CD4-positive, alpha-beta T cell treated with Interleukin-15 for 1 hour (primary cell): ENCODE measurements at places on chromosomes 13 and 19.

DNA sequence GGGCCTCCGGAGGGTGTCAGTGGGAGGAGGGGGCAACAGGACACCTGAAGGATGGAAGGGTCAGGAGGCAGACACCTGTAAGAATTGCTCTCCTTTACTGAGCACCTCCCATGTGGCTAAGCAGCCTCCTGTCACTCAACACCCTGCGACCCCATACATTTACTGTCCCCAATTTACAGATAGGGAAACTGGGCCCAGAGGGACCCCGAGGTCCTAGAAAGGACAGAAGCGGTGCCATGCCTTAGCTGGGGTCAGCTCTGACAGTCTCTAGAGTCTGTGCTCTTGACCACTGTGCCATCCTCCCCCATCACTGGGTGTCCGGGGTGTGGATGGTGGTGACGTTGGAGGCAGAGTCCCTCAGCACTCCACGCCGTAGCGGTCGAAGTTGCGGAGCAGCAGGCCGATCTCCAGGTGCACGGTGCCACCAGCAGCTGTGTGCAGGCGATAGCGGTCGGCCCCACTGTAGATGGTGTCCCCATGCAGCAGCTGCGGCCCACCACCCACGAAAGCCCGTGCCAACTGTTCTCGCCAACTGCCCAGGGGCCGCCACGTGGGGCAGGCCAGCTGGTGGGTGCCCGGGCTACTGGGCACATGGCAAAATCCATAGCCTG lies 726 bp upstream of the TGFB1 start:
- DNase-seq: no peak

- no peak for DNase-seq
These were observed 2.2 kb downstream of the ZNF100 start for GRCh38 chr19:21765151-21765550.

DNA sequence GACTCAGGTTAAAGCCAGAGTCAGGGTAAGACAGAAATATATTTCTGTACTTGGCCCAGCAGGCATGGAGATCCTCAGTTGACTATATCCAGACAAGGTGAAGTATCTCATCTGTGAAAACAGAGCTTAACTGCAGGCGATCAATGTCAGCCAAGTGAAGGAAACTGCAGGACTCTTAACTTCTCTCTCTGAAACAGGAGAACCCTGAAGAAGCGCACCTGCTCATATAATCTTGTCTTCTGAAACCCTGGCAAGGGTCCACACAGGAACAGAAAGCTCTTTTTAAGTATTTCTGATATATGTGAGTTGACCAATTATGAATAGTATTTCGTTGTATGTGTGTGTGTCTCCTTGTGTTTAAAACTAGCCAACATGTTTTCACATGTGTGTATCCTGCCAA lies 504.8 kb upstream of the SLITRK5 start:
- DNase-seq: no peak

DNA sequence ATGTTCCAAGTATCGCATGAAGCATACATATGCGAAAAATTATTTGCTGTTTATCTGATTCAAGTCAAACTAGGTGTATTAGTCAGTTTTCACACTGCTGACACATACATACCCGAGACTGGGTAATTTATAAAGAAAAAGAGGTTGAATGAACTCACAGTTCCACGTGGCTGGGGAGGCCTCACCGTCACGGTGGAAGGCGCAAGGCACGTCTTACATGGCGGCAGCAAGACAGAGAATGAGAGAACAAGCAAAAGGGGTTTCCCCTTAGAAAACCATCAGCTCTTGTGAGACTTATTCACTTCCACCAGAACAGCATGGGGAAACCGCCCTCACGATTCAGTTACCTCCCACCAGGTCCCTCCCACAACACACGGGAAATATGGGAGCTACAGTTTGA lies 13.0 kb upstream of the PROZ start:
- no peak for DNase-seq

- DNase-seq: no peak
These were observed 167.5 kb upstream of the UBL3 start for GRCh38 chr13:30017880-30018279.

- DNase-seq: no peak
These were observed 1130.4 kb upstream of the SLC10A2 start for GRCh38 chr13:104196611-104197010.

- no peak for DNase-seq
These were observed 8.1 kb upstream of the PGLYRP1 start for GRCh38 chr19:46030812-46031550.

GRCh38 chr13:76523740-76524340 lies 362.4 kb downstream of the KCTD12 start:
- DNase-seq: no peak

GRCh38 chr19:47541518-47541917 lies 26.7 kb upstream of the NAPA start:
- DNase-seq: peak; percentile 58

DNA sequence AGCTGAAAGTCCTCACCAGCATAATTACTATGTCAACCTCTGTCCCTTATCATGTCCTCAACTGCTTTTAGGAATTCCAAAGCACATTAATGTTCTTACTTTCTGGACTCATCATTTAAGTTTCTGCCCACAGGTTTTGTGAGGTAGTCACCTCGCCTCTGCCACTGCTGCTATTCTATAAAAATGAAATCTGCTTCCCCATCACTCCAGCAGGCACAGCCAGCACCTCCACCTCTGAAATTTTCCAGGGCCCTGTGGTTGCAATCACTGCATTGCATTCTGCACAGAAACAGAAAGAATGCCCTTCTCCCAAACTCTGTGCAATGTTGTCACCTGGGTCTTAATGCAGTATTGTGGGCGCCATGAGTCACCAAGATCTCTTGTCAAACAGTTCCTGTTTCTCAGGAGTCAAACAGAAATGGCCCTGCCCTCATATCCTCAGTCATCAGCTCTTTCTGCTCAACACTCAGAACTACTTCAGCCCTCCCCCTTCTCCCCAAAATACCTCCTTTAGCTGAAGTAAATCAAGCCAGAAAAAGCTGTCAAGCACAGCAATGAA lies 529.2 kb upstream of the NBEA start:
- no peak for DNase-seq

- DNase-seq: peak; percentile 70
These were observed 6.1 kb downstream of the IL4I1 start for GRCh38 chr19:49890349-49891311.

DNA sequence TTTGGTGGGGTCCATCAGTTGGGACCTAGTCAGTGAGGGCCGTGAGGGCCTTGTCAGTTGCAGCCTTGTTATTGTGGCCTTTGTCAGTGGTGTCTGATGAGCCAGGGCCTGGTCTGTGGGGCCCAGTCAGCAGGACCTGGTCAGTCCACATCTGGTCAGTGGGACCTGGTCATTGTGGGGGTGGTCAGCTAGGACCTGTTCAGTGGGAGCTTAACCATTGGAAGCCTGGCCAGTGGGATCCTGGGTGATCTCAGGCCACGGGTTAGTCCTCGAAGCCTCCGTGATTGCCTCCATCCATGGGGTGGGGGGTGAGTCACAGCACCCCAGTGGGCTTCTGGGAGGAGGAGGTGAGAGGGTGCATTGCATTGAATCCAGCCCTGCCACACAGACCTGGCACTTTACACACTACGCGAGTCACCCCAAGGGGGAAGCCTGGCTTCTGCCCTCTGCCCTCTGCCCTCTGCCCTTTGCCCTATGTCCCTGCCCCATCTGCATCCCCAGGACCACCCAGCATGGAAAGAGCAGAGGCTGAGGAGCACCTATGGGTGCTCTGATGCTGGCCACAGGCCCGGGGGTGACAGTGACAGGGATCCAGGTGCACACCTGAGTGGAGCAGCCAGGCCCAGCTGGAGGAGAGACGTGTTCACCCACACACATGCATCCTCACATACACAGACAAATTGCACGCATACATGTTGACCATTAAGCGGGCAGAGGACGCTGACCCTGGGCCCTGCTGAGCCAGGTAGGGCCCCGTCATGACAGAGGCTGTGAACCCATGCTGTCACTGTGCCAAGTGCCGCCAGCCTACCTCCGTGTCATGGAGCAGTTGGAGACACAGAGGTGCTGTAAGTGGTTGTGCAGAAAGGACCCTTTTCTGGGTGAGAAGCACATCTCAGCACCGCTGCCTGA lies 59.8 kb upstream of the TPM4 start:
- no peak for DNase-seq

DNA sequence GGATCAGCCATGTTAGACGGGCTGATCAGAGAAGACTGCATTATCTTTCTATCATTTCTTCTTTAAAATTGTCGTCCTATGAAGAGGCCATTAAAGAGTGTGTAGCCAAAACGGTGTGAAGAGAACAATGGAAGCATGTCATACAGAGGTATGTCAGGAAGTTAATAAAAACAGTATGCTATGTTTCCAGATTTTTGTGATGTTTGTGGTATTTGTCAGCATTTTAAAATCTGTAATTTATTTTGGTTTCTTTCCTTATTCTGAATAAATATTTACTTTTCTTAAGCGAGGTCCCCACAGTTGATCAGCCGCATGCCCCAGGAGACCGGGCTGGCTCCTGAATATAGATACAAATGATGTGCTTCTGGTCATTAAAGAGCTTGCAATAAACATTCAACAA lies 142.9 kb upstream of the SERP2 start:
- no peak for DNase-seq

- DNase-seq: no peak
These were observed 7.1 kb upstream of the CIRBP start for GRCh38 chr19:1261798-1262622.

- DNase-seq: peak; percentile 56
These were observed 28.3 kb downstream of the CEBPA start for GRCh38 chr19:33273881-33274662.

- no peak for DNase-seq
These were observed 4.4 kb downstream of the DACT3 start for GRCh38 chr19:46656541-46656940.
